A549 treated with AZD2906 at 1 μM for 4 hours (cell line): ENCODE measurements at places on chromosomes 12 and 14. TPM values are rescaled to one million over a fixed set of nuclear protein-coding genes. Genes with fewer than 3 reads are reported as not detected.

The KRT83 gene
- total RNA-seq, result 3.3 to 6.3 TPM (median 5.5 TPM) in 5 replicates

The GPD1 gene
- total RNA-seq, result 0.09 to 0.32 TPM (median 0.14 TPM) in 5 replicates

The ANGEL1 gene
- total RNA-seq, result 6.9 to 8.2 TPM (median 7.2 TPM) in 5 replicates

The BIN2 gene
- 0.08 to 0.17 TPM (median 0.13 TPM) in 5 replicates for total RNA-seq
